ENCODE measurements at places on chromosomes 1 and 21.

DNA sequence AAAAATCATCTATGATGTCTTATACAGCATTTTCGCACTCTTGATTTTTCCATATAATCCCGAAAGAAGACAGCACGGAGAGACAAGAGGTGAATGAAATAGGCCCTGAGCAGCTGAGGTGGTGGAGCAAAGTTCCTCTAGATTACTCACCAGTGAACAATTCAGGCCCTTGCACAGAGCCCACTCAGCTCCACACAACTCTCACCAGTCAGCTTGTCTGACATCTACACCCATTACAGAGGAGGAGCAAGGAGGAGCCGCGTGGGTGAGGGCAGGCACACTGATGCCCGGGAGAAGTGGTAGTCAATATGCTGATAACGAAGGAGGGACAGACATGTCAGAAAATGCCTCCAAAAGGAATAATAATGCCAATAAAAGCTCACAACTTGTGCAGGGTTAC, 59.9 kb downstream of the DNM3 start:
- no peak for DNase-seq

DNA sequence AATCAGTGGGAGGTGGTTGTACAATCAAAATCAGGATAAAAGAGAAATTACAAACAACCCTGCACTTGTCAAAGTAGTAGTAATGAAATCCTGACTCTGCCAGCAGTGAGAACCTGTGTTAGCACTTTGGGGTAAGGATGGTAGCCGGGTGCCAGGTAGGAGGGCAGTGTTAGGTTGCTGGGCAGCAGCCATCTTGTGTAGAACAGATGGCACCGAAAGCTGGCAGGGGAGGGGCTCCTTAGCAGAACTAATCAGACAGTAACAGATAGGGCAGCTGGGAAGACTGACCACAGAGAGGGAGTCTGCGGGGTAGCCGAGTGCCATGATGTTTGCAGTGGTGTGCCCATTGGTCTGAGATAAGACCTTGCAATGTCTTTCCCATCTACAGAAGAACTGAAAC, 137.3 kb downstream of the SDCCAG8 start:
- no peak for DNase-seq

DNA sequence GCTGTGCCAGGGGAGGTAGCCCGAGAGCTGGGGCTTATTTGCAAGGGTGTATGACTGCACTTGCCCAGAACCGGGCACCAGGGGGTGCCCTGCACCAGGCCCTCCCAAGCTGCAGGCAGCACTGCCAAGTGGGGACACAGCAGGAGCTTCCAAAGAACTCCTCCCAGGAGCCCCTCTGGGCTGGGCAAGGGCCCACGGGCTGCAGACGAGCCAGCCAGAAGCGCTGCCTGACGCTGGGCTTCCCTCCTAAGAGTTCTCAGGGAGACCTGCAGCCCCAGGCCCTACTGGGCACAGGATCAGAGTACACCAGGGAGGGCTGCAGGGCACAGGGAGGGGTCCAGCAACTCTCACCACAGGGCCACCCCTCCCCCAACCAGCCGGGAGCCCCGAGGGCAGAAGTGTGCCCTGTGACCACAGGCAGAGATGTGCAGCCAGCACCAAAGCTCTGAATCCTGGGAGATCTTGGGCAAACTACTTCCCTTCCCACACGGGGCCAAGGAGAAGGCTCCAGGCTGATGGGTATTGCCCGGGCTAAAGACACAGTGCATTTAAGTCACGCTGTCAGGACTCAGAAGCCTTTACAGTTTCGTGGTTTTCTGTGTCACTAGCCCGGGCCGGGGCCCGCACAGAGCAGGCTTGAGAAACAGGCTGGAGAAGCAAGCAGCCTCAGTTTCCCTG, 63.4 kb downstream of the KCNAB2 start:
- no peak for DNase-seq

GRCh38 chr1:215636258-215636965, 69.3 kb downstream of the KCTD3 start:
- peak; percentile 73 for DNase-seq

- DNase-seq, result no peak
Measured at GRCh38 chr1:234839663-234840062, 229.7 kb upstream of the IRF2BP2 start.

DNA sequence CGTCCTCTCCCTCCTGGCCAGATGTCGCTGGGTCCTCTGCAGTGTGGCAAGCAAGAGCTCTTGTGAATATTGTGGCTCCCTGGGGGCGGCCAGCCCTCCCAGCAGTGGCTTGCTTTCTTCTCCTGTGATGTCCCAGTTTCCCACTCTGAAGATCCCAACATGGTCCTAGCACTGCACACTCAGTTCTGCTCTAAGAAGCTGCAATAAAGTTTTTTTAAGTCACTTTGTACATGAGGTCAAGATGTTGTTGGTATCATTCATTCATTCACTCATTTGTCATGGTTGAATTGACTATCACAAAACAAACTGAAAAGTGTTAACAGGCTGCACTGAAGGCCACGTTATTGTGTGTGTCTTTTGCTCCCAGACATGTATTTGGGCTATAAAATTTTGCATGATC, 8.2 kb upstream of the PADI6 start:
- DNase-seq, result no peak

DNA sequence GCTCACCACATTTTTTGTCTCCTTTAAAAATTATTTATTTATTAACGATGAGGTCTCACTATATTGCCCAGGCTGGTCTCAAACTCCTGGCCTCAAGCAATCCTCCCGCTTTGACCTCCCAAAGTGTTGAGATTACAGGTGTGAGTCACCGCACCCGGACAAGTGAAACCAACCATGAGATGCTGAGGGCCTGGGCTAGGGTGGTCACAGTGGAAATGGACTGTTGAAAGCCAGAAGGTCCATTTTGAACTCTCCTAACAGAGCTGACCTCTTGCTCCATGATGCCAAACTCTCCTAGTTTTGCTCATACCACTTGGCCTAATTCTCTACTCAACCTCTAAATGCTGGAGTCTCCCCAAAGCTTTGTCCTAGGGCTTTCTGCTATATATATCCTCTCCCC, 109.1 kb downstream of the SLC45A1 start:
- DNase-seq, result no peak

GRCh38 chr1:186865253-186865652, 36.5 kb downstream of the PLA2G4A start:
- no peak for DNase-seq

DNA sequence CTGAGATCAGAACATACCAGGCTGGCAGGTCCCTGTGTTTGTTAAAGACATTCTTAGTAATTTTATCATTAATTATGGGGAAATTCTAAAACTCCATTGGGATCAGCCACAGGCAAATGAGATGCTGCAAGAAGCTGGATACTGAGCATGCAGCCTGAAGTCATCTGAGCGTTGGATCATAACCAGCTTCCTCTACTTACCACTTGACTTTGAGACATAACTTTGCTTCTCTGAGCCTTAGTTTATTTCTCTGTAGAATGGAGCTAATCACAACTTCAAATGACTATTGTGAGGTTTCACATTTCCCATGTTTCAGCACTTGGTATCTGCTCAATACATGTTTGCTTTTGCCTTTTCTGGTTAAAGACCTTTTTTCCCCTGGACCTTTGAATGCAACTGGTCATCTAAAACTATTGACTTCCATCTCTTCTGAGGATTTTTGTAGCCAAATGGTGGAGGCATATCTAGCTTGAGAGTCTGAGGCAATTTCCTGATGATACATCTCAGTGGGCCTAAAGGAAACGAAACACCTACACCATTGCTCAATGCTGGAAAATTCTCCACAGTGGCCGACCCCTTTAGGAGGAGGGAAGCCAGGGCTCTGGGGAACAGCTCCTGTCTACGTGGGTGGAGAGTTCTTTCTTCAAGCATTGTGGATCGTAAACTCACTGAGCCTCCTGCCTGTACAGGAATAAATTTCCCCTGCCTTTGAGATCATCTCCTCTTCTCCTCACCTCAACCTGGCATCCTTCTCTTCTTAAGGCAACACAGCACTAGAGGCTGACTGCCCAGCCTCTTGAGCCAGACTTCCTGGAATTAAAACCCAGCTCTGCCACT, 109.1 kb upstream of the HOOK1 start:
- DNase-seq, result peak; percentile 82

DNA sequence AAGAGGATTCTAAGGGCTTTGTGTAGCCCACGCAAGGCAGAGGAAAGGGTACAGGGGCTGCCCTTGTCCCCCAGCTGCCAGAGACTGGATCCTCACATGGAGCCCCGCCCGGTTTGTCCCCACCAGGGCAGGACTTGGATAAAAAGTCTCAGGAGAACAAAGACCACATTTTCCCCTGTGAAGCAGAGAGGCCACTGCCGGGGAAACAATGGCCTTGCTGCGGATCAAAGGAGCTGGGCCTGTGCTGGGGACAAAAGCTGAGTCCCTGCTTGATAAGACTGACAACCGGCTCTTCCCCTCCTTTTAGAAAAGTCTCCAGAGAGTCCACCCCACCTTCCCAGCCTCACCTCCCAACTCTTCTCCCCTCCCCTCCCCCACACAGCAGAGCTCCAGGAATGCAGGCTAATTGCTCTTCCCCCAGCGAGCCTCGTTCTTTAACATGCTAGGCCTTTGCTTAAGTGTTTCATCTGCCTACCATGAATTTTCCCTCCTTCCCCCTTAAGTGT, 142.4 kb downstream of the PLPP3 start:
- DNase-seq, result no peak

DNA sequence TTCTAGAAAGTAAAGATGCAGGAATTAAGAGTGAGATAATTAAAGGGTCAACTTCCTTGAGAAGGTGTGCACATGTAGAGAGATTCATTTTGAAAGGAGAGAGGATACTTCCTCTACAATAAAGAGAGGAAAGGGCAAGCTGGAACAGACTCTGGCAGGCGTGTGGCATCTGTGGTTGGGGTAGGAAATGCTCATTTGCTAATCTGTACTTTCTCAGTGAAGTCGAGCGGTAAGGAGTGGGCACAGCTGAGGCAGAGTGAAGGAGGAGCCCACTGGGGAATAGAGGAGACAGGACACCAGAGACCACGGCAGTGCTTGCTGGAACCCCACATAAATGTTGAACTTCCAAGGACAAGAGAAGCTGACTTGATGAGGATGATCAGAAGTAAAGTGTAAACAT, 49.1 kb downstream of the PCSK9 start:
- DNase-seq, result no peak

- DNase-seq, result no peak
Measured at GRCh38 chr1:43947061-43947873, 517 bp downstream of the IPO13 start.

DNA sequence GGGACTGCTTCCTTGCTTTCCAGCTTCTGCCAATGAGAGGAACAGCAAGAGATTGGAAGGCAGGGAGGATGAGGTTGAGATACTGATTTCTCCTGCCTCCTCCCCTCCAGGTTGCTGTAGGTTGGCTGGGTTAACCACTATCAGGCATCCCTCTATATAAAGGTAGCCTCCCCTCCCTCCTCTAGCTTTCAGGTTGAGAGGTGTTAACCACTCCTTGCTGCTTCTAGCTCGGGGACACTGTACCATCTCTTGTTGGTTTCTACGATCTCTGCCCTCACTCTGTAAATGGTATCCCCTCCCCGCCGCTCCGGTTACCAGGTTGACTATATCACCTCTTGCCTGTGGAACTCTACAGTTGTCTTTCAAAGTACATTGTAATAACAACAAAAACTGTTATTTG, 16.7 kb downstream of the LPAR3 start:
- DNase-seq, result no peak

DNA sequence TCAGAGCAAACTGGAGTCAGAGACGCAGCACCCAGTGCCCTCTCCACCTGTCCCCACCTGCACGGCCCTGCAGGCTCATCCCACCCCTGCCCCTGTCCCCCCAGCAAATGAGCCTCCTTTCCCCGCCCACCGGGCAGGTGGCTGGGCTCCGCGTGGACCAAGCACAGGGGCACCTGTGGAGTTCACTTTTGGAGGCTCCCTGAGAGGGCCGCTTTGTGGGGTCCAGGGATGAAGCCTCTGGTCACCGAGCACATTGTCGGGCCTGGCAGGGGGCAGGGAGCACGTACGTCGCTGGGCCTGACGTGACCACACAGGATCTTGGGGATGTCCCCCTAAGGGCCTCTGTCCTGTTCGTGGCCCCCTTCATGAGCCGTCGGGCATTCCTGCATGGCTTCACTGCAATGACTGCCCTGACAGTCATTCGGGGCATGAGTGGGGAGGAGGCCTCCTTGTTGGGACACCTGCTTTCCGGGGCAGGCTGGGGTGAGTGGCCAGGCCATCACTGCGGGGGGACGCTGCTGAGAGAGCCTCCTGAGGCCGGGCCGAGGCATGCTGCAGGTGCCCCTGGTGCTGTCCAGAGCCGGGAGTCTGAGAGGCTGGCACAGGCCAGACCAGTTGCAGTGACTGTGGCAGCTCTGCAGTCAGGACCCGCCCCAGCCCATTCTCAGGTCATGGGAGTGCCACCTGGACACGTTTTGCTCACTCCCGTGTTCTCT, 19.7 kb downstream of the SLX9 start:
- DNase-seq, result no peak

- DNase-seq, result peak; percentile 89
Measured at GRCh38 chr1:3170561-3171453, 101.8 kb downstream of the PRDM16 start.

DNA sequence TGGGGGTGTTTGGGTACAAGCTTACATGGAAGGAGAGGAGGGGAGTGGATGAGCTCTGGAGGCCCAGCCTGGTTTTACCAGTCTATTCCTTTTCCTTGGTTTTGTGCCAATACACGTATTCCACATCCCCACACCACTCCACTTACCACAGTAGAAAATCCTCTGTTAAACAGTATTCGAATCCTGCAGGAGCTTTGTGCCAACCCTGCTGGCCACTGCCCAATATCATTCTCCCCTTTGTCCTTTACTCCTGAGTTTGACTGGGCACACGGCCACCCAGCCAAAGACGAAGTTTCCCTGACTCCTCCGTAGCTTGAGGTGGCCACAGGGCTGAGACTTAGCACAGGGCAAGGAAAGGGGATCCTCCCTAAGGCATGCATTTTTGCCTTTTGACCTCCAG, 61.6 kb downstream of the TMCO4 start:
- no peak for DNase-seq

DNA sequence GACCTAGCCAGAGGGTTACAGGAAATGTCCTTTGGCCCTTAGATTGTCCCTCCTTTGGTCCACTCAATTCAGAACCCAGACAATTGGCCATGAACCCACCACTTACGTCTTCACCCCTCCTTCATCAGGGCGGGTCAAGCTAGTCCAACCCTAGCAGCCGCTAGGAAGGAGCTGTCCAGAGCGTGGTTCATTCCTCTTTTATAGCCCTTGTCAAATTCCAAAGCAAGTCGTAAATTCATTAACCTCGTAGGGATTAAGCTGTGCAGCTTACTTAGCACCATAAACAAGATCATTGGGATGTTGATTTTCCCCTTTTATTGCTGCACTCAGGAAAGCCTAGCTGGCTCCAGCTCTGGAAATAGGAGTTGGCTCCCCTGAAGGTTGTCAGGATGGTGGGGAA, 90.1 kb downstream of the TMEM53 start:
- DNase-seq, result no peak

DNA sequence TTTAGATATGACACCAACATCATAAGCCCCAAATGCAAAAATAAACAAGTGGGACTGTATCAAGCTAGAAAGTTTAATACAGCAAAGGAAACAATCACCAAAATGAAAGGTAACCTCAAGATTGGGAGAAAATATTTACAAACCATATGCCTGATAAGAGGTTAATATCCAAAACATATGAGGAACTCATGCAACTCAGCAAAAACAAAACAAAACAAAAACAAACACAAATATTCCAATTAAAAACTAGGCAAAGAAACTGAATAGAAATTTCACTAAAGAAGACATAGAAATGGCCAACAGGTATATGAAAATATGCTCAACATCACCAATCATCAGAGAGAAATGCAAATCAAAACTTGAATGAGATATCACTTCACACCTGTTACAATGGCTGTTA, 116.5 kb upstream of the ATP1B1 start:
- DNase-seq, result no peak

- peak; percentile 43 for DNase-seq
Measured at GRCh38 chr1:36517011-36517771, 34.5 kb upstream of the CSF3R start.

- no peak for DNase-seq
Measured at GRCh38 chr21:34574601-34575529, 40.0 kb downstream of the RCAN1 start.
